ENCODE measurements at places on chromosomes 2 and 18. TPM values are rescaled to one million over a fixed set of nuclear protein-coding genes. Genes with fewer than 3 reads are reported as not detected.

DNA sequence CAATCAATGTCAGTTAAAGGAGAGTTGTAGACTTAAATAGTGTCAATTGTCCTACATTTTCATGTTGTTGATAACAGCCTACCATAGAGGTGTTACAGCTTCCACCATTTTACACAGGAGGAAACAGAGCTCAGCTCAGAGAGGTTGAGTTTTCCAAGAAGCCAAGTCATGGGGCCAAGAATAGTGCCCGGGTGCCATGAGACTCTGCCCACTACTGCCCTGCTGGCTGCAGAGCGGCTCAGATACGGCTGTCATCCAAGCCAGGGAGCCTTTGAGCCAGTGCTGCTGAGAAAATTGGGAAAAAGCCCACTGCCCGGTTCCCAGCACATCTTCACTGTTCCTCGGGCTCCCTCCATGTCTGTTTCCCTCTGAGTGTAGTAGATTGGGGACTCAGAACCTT lies 22.0 kb downstream of the RAB12 start:
- DNase-seq: no peak

DNA sequence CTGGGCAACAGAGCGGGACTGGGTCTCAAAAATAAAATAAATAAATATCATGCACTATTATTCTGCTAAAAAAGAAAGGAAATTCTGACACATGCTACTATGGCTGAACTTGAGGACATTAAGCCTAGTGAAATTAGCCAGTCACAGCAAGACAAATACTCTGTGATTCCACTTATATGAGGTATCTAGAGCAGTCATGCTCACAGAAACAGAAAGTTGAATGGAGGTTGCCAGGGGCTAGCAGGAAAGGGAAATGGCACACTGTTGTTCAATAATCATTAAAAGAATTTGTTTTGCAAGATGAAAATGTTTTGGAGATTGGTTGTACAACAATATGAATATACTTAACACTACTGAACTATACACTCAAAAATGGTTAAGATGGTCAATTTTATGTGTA lies 60.8 kb downstream of the NCKAP1 start:
- no peak for DNase-seq

- DNase-seq: peak; percentile 95
Measured at GRCh38 chr2:147711031-147711430, 133.8 kb upstream of the ACVR2A start.

Gene NPHP1
- total RNA-seq: 9.6 TPM

Gene CYS1
- 2.2 TPM for total RNA-seq

DNA sequence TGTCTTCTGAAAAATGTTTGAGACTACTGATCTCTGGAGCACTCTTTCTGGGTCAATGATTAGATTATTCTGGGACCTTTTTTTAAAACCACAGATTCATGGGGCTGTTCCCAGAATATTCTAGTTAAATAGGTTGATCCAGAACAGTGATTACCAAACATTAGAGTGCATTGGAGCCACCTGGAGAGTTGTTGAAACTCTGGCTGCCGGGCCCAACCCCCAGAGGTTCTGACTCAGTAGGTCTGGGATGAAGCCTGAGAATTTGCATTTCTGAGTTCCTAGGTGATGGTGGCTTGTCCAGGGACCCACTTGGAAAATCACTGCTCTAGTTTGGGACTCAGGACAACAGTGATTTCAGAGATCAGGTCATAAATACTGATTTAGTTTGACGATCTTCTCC lies 197.3 kb downstream of the PTPRM start:
- DNase-seq: no peak

Gene CYP26B1
- 3.5 TPM for total RNA-seq

GRCh38 chr2:217998926-217999594 lies 3.7 kb downstream of the TNS1 start:
- no peak for DNase-seq

GRCh38 chr2:214193943-214194342 lies 216.9 kb upstream of the VWC2L start:
- DNase-seq: peak; percentile 6

GRCh38 chr18:75679331-75679730 lies 251.8 kb upstream of the SMIM21 start:
- DNase-seq: peak; percentile 26

DNA sequence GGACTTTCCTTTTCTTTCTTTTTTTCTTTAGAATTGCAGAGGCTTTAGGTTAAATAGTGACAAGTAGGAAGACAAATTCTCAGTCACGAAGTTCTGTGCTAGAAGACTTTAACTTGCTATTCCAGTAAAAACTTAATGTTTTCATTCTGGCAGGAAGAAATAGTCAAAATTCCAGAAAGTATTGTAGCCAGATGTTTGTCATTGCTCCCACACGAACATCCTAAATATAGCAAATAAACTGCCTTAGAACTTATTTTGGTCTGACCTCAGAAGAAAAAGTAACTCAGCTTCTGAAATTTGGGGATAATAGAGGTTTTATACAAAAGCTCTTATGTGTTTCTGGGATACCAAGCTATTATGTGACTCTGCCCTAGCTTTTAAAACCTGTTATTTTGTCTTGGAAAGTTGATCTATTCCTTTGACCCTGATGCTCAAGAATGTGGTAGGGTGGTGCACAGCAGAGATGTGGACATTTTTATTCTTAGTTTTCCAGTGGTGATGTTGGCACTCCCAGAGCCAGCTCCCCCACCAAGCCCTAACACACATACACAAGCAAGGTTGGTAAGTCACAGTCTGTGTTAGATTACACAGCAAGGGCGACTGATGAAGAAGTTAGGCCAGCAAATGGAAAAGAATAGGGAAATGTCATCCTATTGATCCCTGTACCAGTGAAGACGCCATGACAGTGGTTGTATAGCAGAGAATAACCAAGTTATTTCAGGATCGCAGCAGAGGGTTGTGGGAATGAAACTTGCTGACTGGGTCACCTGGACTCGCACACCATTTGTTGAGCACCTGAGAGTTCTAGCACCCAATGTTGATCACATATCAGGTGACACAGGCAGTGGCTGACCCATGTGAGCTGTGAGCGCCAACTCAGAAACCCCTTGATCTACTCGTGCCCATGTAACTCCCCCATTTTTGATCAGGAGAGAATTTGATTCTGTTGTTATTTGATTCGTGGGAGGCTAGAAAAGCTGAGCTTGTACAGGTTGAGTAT lies 23.7 kb downstream of the FARP2 start:
- peak; percentile 32 for DNase-seq
